Spinal cord (tissue), 10 donors: ENCODE measurements at places on chromosomes 1 and 21.

- DNase-seq: no peak
These were observed 4.5 kb downstream of the TRIM67 start for GRCh38 chr1:231166398-231166797.

DNA sequence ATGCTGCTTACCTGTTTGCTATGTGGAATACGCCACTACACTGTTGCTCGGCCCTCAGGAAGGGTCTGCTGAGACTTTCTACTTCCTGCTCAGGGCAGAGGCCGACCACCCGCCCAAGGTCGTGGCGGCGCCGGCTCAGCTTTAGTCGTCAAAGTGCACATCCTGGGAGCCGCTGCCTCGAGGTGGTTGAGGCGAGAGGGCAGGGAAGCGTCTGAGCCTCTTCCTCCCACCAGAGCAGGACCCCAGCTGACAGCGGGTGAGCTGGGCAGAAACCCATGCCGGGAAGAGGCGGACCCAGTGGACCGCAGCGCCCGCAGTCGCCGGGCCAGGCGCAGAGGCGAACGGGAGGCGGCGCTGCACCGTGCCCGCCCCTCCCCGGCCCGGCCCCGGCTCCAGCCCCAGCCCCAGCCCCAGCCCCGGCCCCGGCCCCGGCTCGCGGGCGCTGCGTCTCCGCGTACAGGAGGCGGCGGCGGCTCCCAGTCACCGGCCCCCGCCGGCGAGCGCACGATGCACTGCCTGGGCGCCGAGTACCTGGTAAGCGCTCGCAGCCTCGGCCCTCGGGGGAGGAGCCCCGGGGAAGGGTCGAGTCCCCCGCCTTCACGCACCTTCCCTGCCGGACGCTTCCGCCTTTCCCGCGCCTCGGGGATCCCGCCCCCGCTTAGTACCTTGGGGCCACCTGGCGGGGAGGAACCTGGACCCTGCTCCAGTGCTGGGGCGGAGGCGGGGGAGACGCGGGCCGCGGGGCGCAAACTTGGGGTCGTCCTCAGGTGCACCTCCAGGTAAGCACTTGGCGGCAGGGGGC is at the start of gene SLC44A3:
Gene SLC44A3, plus strand, starts transcription at position 413 of the 802 bp plus-strand sequence. Its CDS starts 95 bp downstream, at position 508.
- DNase-seq: peak; percentile 69

- DNase-seq: no peak
These were observed 27.3 kb upstream of the ZNF496 start for GRCh38 chr1:247358920-247359319.

GRCh38 chr1:31591425-31592093 is 15.2 kb downstream of the TINAGL1 start:
- DNase-seq: no peak

DNA sequence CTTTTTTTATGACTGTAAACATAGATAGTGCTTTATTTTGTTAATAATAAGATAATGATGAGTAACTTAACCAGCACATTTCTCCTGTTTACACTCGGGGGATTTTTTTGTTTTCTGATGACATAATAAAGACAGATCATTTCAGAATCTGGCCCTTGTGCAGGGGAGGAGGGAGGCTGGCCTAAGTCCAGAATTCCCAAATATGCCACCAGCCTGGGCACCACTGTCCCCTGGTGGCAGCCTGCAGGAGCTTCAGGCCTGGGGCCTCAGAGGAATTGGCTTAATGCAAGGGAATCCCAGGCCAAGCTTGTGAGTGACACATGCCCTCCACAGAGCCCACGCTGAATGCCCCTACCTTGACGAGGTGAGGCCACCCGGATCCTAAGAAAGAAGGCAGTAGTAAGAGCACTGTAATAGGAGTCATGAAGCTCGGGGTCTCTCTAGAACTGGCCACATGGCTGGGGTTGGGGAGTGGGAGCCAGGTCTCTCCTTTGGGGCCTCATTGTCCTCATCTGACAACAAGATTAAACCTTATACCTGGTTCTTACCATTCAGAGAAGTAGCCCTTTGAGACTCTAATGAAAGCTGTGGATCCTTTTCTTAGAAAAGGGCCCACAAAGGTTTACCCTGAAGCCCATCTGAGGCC is 24.1 kb downstream of the ETNK2 start:
- no peak for DNase-seq

GRCh38 chr21:38327984-38328383 is 71.2 kb downstream of the KCNJ15 start:
- DNase-seq: no peak

DNA sequence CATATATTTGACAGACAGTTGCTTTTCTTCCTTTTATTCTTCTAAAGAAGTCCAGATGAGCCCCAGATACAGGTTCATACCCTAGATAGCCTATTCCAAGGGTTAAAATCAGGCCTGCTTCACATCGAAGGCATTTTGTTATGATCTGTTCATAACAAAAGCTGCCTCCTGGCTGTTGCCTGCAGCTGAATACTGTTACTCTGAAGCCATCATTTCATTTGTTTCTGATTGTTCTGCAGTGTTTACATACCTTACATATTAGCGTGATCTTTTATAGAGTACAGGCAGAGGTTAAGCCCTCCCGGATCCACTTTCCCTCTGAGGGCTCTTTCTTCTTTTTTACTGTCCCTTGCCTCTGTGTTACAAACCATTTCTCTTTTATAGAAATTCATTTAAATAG is 219.0 kb upstream of the HOOK1 start:
- no peak for DNase-seq

DNA sequence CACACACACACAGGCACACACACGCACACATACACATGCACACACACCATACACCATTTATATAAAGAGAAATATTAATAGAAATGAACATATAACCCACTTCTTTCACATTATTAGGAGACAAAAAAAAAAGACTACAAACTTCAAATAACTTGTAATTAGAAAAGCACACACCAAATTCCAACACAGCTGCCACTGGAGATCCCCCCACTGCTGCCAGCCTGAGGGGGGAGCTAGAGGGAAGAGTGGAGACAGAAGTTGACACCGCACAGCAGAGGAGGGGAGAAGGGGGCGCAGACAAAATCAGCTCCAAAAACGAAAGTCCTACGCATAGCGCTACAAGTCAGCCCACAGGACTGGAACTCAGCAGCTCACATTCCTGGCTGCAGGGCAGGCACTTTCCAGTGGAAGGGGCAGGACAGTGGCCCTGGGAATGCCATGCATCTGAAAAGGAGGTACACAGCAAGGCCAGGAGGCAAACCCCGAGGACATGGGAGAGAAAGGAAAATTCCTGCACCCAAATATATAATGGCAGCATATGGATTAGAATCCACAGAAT is 36.5 kb downstream of the LGALS8 start:
- no peak for DNase-seq
